ENCODE measurements at places on chromosomes 6 and 20.
A peak's percentile ranks its signal among the peaks of the same experiment; 100 is the strongest.

GRCh38 chr6:144478483-144478882 is 193.3 kb downstream of the UTRN start:
- peak; percentile 52 for DNase-seq

DNA sequence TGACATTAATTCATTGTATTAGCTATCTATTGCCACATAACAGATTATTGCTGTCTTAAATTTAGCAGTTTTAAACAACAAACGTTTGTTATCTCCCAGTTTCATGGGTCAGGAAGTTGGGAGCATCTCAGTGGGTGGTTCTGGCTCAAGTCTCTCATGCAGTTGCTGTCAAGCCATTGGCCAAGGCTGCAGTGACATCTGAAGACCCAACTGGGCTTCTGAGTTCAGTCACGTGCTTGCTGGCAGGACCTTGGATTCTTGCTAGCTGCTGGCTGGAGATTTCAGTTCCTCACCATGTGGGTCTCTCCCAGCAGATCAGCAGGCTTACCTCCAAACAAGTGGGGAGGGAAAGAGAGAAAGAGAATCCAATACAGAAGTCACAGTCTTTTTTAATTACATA is 152.6 kb upstream of the EXOC2 start:
- DNase-seq: no peak

DNA sequence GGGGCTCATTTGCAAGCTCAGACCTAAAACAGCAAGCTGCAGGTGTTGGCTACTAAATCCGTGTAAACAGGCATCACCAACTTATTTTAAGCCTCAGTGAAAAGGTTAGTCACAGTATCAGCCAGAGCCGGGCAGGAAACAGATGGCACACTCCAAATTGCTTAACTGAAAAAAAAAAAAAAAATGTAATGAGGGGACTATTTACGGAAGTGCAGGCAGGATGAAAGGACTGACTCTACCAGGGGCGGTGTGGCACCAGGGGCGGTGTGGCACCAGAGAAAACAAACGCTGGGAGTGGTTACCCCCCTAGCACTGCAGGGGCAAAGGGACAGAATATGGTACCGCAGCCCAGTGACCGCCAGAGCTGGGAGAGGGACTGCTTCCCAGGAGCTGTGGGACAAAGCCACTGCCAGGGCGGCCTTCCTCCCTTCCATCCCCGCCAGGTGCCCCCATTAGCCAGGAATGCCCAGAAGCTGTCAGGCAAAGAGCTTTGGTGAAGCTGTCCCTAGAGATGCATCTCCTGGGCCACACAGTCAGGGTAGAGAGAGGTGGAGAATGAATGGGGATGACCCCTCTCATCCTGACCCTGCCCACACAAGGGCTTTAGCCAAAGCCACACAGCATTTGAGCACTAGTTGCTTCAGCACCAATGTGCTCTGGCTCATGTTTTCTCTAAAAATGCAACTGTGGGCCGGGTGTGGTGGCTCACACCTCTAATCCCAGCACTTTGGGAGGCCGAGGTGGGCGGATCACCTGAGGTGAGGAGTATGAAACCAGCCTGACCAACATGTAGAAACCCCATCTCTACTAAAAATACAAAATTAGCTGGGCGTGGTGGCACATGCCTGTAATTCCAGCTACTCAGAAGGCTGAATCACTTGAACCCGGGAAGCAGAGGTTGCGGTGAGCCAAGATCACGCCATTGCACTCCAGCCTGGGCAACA is 39.6 kb upstream of the GFOD1 start:
- DNase-seq: no peak

- no peak for DNase-seq
Observed at GRCh38 chr6:151057061-151057460, 182.7 kb upstream of the AKAP12 start.

- DNase-seq: no peak
Observed at GRCh38 chr6:160790028-160790792, 88.2 kb downstream of the PLG start.

DNA sequence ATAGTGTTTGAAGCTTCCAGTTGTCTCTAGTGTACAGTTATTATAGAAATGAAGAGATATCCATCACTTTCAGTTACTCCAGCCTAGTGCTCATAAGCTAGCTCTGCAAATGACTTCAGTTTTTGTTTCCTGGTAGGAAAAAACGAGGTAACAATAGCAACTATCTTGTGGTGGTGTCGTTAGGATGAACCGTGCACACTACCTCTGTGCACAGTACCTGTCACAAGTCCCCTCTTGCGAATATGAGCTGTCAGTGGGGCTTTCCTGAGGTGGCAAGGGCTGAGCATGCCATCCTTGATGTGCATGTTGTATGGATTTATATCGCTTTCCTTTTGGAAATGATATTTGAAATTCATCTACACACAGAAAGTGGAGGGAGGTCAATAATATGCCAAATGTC is 151.8 kb downstream of the ARID1B start:
- DNase-seq: no peak

- DNase-seq: no peak
Observed at GRCh38 chr20:46838011-46838410, 56.6 kb upstream of the EYA2 start.

DNA sequence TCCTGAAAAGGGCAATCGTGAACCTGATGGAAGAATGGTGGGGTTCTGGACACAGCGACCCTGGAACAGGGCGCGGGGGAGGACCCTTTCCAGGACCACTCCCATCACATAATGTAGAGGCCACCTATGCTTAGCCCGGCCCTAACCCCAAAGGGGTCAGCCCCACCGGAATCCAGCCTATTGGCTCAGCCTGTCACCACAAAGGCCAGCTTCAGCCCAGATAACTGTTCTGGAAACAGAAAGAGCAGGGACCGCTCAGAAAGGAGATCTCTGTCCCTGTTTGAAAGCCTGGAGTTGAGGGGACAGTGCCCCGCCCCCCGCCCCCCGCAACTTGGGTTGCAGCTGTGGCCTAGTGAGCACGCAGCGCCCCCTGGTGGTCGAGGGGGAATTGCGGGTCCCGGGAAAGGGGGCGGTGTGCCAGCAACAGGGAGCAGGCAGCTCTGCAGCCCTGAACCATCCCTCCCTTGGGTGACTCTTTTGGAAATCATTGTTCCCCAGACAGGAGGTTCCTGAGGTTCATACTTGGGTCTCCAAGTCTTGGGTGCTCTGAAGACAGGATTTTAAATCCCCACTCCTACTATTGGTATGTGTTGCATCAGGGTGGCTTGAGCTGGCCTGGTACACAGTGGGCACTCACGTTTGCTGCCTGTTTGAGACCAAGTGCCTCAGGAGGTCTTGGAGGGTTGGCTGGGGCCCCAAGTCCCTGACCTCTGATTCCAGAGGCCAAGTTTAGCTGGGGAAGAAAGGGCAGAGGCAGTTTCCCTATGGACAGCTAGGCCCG is 1.5 kb downstream of the SIGLEC1 start:
- peak; percentile 89 for DNase-seq

DNA sequence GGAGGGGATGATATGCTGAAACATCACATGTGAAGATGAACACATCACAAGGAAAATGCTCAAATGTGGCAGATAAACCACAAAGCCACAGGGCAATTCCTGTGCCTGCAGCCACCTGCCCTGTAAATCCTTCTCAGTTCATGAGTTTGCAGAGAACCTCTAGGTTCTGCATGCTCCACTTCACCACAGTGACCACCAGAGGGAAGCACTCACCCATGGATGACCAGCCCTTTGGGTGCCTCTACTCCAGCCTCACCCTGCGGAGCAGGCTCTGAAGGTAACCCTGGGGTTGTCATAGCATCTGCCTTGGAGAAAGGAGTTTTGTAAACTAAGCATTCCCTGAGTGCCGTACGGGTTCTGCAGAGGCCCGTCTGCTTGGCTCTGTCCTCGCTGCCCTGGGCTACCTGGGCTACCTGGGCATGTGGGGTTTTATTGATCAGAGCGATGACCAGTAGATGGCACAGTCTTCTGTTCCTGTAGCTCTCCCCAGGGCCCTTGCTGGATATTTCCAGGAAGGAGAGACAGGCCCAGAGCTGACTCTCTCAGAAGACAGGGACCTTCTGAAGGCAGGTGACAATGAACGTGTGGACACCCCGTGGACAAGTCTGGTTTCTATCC is 31.7 kb upstream of the CST1 start:
- no peak for DNase-seq

DNA sequence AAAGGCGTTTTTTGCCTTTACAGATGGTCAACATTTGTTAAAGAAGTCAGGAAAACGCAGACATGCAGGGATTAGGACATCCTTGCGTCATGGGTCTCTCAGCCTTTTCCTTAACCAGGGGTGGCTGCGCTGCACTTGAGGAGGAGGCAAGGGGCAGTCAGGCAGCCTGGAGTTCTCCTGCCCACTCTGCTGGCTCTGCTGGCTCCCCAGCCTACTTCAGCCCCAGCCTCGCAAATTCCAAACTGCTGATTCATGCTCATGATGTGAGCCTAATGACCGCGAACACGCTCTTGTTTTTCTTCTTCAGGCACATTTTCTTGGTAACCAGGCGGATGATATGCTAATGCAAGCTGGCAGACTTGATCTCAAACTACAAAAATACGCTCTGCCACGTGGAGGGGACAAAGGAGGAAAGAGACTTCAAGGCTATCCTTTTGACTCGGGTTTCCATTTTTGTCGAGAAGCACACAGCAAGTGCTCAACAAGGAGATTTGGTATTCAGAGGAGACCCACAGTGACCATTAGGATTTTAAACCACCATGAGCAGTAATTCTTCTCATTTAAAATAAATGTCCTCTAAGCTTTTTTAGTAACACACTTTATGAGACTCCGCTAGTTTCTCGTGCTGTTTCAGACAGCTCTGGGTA is 290.3 kb upstream of the STXBP5 start:
- peak; percentile 55 for DNase-seq

- DNase-seq: no peak
Observed at GRCh38 chr6:42571611-42572342, 7.9 kb downstream of the UBR2 start.

DNA sequence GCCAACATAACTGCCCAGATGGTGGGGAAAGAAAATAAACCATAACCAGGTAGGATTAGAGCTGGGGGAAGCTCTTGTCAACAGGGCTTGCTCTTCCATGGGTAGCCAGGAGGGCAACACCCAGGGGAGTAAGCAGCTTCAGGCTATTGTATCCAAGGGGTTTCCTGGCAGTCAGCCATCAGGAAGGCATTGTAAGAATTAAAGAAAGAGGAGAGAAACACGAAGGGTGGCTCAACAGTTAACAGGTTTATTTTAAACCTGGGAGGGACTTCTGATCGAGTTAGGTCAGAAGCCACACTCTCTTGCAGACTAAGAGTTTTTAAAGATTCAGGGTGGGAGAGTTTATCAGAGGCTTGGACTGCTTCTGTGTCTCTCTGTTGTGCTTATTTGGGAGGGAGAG is 114.2 kb downstream of the QRSL1 start:
- no peak for DNase-seq

- peak; percentile 50 for DNase-seq
Observed at GRCh38 chr6:99602520-99603420, 3.9 kb upstream of the PRDM13 start.

GRCh38 chr6:43744931-43745727 is 24.9 kb upstream of the VEGFA start:
- no peak for DNase-seq

- DNase-seq: no peak
Observed at GRCh38 chr6:35248300-35248699, 11.2 kb upstream of the ZNF76 start.

- no peak for DNase-seq
Observed at GRCh38 chr20:63549679-63550282, 2.2 kb upstream of the SRMS start.

DNA sequence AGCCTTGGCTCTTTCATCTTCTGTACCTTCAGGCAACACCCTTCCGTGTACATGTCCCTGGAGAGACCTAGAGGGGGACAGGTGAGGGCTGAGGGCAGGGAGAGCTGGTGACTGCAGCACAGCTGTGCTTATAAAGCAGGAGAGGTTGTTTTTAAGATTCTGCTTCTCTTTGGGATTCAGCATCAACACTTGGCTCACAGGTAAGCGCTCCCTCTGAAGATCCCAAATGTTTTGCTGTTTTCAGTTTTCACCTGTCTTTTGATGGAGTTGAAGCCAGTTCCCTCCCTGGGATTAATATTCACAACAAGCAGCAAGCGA is 19.4 kb upstream of the TRAF3IP2 start:
- no peak for DNase-seq

- peak; percentile 67 for DNase-seq
Observed at GRCh38 chr20:52972965-52973819, 1.0 kb downstream of the TSHZ2 start.

DNA sequence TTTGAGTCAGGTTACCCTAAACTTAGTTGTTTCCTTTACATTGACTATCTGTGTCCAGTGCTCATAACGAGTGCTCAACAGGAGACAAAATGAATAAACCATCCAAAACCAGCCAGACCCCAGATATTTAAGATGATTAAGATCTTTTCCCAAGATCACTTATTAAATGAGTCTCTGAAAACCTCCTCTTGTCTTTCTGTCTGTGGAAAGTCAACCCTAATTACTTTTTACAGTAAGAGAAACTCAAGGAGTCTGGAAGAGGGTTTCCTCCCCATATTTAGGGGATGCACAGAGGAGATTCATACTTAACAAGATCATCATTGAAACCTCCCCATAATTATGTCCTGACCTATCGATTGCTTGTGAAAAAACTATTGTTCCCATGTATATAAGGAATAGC is 84.0 kb downstream of the CAP2 start:
- no peak for DNase-seq

- DNase-seq: no peak
Observed at GRCh38 chr6:131636880-131637792, at the start of gene ENPP3. Gene ENPP3 (plus strand): TSS chr6:131637302. CDS start chr6:131637385, 83 bp downstream.

- DNase-seq: no peak
Observed at GRCh38 chr20:57595041-57596030, 24.9 kb downstream of the ZBP1 start.

DNA sequence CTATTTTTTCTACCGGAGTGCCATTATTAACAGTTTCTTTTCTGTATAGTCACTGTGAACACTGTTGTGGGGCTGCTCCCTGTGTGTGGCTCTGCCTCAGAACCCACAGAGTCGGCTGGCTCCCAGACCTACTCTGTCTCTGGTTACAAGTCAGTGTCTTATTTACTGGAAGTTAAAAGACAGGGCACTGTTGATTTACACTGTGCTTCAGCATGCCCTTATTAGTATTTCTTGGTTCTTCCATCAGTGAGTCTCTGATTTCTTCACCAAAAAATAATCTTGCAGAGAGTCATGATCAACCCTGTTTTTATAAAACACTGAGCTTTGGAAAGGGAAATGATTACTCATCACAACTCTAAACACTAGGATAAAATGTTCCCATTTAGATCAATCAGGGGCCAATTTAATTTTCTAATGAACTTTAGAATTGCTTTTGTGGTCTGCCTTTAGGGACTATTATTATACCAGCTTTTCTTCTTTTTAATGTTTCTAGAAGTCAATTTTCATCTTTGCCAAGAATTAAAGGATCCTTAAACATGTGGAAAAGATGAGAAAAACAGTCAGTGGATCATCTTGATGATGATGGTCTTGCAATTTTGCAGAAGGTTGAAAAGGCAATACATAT is 92.6 kb downstream of the UTRN start:
- no peak for DNase-seq

GRCh38 chr6:6925391-6926164 is 182.2 kb upstream of the RREB1 start:
- DNase-seq: no peak

- DNase-seq: peak; percentile 68
Observed at GRCh38 chr20:17786221-17786718, 86.5 kb downstream of the BANF2 start.

- DNase-seq: no peak
Observed at GRCh38 chr6:1614448-1615150, 4.9 kb downstream of the FOXC1 start.

All from right forelimb (tissue), 1 donor.